ENCODE measurements at places on chromosomes 6 and 20.

GRCh38 chr20:49405062-49405683 is 77.3 kb downstream of the KCNB1 start:
- DNase-seq: no peak

- DNase-seq: no peak
These were observed 54.8 kb downstream of the PHACTR2 start for GRCh38 chr6:143732536-143732935.

GRCh38 chr20:10505827-10506226 is 70.7 kb downstream of the SLX4IP start:
- peak; percentile 67 for DNase-seq

GRCh38 chr6:6315660-6316059 is 4.8 kb downstream of the F13A1 start:
- peak; percentile 68 for DNase-seq

GRCh38 chr20:32224463-32224862 is 16.8 kb downstream of the POFUT1 start:
- DNase-seq: no peak

DNA sequence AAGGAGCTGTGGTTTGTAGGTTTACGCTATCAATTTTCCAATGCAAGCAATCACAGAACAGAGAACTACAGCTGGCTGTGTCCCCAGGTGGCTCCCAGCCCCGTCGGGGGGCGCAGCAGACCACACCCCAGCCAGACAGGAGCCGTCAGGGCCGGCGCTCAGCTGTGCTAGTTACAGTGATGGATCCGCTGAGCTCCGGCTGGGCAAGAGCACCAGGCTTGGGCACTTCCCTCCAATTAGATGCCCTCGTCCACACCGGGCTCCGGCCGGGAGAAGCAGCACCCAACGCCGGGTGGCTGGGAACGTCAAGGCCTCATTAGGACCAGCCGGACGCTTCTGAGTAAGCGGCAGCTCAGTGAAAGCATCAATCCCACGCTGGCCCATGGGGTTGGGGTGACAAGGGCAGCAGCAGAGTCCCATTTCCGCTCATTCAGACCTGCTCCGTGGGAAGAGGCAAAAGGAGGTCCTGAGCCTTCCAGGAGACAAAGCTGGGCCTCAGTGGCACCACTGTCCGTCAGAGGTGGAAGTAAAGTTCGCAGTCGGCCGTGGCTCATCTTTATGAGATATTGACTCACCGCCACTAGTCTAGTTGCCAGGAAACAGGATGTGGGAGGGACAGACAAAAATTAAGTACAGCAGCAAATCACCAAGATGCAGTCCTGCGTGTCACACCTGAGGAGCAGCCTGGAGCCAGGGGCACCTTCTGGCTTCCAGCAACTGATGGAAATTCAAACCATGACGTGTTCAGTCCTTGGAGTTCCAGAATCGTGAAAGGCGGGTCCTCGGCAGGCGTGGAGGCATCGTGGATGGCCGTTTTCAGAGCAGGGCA is 164.1 kb downstream of the TAF4 start:
- DNase-seq: no peak

DNA sequence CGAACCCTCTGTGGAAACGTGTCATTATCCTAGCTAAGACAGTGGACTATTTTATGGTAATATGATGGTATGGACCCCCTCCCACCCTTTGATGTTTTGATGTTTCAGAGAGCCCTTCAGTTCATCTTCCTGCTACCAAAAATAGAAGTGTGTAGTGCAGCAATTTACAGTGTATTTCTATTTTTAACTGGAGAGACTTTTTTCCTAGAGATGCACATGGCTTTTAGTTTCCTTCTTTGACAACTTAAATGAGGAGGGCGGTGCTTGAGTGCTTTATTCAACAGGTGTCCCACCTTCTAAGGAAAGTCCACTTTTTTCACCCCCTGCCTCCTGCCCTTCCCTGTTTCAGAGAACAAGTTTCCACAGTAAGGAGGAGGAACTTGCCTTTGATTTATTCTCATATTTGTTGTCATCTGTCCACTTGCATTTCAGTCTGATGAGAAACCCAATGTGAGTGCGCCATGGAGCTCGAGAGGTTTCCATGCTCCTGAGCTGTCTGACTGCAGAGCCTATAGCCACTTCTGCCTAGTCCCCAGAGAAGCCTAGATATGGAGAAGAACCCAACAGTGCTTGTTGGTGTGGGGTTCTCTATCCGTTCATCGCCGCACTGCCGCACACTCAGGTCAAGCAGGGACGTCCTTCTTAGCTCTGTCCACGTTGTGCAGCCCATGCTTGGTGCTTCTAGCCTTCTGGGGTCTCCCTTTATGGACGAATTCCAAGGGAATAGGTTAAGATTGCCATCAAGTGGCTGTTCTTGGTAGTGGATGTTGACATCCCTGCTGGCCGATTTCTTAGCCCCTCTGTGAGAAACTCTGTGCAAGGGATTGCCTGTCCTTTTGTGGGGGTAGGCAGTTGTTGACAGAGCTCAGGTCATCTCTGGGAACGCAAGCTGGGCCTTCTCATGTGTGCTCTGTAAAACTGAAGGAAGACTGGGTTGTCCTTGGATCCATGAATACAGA is 144.2 kb downstream of the JARID2 start:
- DNase-seq: peak; percentile 85

Data from tongue (tissue), 3 donors.